Right atrium auricular region (tissue), 2 donors: ENCODE measurements at places on chromosomes 16 and 17. TPM values are rescaled to one million over a fixed set of nuclear protein-coding genes. Genes with fewer than 3 reads are reported as not detected.

DNA sequence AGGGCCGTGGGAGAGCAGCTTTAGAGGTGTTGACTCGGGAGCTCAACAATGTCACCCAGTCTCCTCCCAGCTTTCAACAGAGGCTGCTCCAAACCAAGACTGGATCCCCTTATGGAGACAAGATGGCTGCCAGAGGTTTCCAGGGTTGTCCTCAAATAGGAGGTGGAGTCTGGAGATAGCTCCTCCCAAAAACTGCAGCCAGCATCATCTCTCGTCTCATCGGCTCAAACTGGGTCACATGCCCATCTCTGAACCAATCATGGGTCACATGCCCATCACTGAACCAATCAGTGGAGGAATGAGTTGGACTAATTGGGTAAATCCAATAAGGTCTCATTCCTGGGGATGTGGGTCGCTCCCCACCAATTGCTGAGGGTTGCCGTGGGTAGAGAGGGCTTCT, 41.1 kb upstream of the C16orf82 start:
- no peak for DNase-seq

- no peak for DNase-seq
Measured at GRCh38 chr16:55120408-55120807, 189.7 kb downstream of the IRX5 start.

DNA sequence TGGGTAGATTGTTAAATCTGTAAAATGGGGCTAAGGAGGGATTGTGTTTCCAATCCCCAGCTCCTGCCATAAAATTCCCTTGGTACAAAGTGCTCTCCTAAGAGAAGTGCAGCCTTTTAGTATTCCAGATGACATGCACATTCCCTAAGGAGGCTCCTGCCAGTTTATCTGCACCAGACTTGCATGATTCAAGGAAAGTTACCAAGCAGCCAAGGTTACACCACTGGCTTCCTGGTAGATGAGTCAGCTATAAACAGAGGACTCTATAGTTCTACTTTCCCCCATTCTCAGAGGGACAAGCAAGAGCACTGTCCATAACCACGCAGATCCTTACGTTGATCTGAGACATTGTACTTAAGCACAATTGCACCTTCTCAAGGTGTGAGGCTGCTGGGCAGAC, 1.9 kb downstream of the CALB2 start:
- no peak for DNase-seq

DNA sequence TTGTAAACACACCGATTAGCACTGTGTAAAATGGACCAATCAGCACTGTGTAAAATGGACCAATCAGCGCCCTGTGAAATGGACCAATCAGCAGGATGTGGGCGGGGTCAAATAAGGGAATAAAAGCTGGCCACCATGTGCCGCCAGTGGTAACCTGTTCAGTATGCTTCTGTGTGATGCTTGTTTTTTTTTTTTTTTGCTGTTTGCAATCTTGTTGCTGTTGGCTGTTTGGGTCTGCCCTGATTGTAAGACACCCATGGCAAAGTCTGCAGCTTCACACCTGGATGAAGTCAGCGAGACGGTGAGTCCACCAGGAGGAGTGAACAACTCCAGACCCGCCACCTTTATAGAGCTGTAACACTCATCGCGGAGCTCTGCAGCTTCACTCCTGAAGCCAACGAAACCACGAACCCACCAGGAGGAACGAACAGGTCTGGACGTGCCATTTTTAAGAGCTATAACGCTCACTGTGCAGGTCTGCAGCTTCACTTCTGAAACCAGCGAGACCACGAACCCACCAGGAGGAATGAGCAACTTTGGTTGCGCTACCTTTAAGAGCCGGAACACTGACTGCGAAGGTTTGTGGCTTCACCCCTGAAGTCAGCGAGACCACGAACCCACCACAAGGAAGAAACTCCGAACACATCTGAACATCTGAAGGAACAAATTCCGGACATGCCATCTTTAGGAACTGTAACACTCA, 85.0 kb upstream of the MED9 start:
- no peak for DNase-seq

- peak; percentile 79 for DNase-seq
Measured at GRCh38 chr17:38730526-38731379, 612 bp downstream of the CISD3 start.

- peak; percentile 75 for DNase-seq
Measured at GRCh38 chr16:13909872-13910303, 10.1 kb upstream of the ERCC4 start.

DNA sequence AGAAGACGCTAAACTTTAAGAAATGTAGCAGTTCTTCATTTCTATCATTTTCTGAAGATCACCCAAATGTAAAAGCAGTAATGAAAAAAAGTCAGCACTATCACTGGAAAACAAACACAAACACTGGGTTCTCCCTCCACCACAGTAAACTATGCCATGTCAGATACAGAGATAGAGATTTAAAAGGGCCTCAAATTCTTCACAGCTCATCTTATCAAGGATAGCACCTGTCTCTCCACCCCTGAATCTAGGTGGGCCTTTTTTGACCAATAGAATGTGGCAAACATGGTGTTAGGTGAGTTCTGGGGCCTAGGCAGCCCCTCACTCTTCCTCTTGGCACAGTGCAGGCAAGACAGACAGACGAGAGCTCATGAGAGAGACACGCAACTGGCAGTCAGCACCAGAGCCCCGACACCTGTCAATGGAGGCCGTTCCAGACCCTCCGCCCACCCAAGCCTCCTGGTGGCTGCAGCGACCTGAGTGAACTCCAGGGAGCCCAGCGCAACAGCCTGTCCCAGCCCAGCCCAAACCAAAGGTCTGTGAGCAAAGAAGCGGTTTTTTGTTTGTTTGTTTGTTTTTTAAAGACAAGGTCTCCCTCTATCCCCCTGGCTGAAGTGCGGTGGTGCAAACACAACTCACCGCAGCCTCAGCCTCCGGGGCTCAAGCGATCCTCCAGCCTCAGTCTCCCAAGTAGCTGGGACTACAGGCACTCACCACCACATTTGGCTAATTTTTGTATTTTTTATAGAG, 79.8 kb downstream of the TBC1D16 start:
- no peak for DNase-seq

- DNase-seq = no peak
Measured at GRCh38 chr17:28130472-28130871, 88.0 kb downstream of the NLK start.

DNA sequence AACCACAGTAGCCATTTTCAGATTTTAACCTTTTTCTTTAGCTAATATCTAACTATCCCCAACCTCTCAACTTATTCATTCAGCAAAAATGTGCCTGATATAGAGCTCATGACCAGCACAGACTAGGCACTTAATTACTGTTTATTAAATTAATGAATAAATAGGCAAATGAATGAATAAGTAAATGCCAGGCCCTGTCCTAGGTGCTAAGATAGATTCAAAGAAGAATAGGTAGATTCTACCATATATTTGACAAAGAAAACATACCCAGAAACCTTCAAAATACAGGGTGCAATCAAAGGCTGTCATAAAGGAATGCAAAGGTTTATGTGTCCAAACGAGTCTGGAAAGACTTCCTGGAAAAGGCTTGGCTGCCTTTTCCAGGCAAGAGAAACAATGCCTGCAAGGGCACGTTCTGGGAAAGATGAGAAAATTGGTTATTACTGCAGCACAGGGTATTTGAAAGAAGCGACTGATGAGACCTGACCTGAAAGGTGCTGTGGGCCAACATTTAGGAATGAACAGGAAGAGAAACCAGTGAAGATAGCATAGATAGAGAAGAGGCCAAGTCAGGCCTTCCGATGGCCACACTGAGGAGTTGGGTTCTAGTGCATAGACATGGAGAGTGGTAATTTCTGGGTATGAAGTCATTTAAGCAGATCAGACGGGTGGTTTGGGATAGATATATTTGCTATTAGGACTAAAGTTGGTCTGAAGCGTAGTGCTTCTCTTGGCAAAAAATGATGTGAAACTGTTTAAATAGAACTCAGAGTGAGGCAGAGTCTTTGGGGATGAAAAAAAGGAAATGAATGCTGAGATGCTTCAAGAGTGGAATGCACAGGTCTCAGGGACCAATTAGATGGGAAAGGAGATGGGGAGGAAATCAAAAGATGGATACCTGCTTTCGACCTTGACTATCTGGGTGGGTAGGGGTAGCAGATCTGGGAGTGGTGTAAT, 11.4 kb upstream of the CCL2 start:
- DNase-seq = no peak

DNA sequence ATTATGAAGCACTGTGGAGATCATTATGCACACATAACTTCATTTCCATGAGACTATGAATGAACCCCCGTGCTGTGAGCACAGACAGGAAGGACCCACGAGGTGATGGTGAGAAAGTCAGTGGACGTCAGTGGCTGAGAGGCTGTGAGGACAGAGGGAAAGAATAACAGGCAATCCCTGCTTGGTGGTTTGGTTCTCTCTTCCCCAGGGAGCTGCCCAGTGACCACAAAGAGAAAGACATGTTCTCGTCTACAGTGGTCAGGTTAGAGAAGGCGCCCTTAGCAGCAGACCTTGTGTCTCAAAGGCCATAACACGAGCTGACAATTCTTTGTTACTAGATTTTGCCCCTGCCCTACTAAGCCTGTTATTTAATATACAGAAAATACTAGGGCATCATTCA, 609.2 kb downstream of the TOX3 start:
- no peak for DNase-seq

GRCh38 chr17:78766225-78766624, 15.8 kb downstream of the CYTH1 start:
- no peak for DNase-seq

DNA sequence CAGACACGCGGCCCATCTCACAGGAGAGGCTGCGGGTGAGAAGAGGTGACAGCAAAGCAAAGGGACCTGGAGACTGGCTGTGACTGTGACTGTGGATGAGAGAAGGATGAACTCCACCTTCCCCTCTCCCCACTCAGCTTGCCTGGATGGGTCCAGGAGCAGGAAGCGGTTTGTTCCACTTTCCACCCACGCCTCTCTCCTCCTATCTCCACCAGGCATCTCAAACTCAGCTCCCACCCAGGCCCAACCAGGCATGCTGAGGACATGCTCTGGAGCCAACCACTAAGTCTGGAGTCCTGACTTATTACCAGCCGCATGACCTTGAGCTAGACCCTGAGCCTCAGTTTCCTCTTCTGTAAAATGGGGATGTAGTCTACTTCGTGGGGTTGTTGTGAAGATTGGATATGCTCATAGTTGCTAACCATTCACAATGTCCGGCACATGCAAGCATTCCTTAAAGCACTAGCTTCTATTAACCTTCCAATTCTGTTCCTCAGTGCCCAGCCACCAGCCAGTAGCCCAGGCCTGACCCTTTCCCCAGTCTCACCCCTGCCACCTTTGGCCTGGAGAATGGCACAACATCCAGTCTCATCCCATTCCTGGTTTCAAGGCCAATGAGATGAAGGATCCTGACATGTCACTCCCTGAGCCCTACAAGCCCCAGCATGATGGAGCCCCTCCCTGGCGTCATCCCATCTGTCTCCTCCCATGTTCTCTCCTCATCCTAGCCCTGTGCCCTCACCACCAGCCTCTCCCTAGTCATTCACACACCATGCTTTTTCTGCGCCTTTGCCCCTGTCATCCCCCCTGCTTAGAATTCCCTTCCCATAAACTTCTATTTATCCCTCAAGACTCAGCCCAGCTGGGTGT, 2.3 kb downstream of the GAS2L2 start:
- no peak for DNase-seq

FMNL1 gene
- total RNA-seq = 7.6 TPM

SEPTIN12 gene
- total RNA-seq = not detected

AATK gene
- 6.5 TPM for total RNA-seq

SMIM36 gene
- total RNA-seq = not detected

PROCA1 gene
- 0.94 TPM for total RNA-seq

TMEM220 gene
- total RNA-seq = 6.5 TPM

ITGB3 gene
- 13.6 TPM for total RNA-seq

USP31 gene
- total RNA-seq = 29.0 TPM

LRRC36 gene
- 0.33 TPM for total RNA-seq

KRTAP1-1 gene
- total RNA-seq = not detected

TMEM101 gene
- total RNA-seq = 25.0 TPM
